Esophagus muscularis mucosa (tissue), 4 donors: ENCODE measurements at places on chromosomes 2 and 18. TPM values are rescaled to one million over a fixed set of nuclear protein-coding genes. Genes with fewer than 3 reads are reported as not detected.

DNA sequence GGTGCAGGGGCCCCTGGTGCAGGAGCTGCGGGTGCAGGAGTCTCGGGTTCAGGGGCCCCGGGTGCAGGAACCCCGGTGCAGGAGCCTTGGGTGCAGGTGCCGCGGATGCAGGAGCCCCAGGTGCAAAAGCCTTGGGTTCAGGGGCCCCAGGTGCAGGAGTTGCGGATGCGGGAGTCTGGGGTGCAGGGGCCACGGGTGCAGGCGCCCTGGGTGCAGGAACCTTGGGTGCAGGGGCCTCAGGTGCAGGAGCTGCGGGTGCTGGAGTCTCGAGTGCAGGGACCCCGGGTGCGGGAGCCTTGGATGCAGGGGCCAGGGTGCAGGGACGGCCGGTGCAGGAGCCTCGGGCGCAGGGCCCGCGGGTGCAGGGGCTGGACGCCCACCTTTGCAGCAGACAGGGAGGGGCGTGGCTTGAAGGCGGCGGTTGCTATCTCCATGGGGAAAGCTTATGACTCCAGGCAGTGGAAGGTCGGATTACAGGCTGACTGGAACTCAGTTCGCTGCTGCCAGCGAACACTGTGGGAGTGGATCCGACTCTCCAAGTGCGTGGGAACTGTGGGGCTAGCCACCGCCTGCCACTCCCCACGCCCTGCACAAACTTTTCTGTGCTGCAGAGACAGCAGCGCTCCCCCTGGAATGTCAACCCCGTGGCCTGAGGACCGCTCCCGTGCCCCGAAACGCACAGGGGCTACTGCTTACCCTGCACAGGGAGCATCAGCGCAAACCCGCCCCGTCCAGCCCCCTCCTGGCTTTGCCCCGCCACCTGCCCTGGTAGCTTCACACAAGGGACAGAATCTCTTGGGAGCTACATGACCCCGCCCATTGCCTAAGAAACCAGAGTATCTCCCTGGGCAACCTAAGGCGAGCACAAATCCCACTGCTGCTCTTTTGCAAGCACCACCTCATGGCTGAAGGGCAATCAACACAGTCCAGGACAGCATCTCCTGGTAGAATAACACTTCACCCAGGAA, 40.3 kb downstream of the COPS9 start:
- no peak for DNase-seq

GRCh38 chr2:98608962-98609604, 694 bp downstream of the UNC50 start:
- no peak for DNase-seq

GRCh38 chr2:153059338-153060052, 341.1 kb downstream of the ARL6IP6 start:
- no peak for DNase-seq

GRCh38 chr2:257429-257828, 6.4 kb downstream of the SH3YL1 start:
- DNase-seq: no peak

DNA sequence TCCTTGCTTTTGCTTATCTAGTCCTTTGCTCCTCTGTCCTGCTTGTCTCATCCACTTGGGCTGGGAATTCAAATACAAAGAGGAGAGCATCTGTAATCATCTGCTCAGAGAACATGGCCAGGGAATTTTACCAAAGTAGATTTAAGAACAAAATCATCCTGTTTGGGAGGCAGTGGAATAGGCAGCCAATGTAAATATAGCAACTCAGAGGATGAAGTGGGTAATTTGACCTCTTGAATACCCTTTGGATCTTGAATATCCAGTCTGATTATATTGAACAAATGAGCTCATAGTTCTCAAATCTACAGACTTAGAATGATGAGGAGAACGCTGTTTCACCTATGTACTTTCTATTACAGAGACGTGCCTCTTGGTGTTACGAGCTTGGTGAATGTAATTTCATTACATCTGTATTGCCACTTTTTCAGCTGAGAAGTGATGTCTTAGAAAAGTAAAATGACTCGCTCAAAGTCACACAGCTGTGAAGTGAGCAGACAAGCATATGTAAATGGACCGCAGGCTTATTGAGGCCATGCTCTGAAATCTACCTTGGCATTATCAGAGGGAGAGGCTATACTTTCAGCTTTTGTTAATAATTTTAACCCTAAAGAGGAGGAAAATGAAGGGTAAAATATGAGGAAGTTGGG, 266.3 kb downstream of the MTX2 start:
- no peak for DNase-seq

DNA sequence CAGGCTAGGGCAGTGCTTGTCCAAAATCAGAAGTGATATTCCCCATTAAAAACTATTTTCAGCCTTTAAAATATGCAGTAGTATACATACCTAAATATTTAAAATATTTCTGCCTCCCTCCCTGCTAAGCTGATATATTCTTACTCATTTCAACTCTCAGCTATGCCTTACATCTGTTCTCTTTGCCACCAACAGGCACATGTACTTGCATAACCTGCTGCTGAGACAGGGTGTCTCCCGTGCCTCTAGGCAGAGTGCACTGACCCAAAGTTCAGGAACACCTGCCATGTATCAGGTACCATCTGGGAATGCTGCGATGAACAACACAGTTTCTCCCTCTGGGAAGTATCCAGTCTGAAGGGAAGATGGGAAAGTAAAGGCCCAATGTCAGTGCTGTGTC, 91.7 kb downstream of the STK39 start:
- peak; percentile 57 for DNase-seq

DNA sequence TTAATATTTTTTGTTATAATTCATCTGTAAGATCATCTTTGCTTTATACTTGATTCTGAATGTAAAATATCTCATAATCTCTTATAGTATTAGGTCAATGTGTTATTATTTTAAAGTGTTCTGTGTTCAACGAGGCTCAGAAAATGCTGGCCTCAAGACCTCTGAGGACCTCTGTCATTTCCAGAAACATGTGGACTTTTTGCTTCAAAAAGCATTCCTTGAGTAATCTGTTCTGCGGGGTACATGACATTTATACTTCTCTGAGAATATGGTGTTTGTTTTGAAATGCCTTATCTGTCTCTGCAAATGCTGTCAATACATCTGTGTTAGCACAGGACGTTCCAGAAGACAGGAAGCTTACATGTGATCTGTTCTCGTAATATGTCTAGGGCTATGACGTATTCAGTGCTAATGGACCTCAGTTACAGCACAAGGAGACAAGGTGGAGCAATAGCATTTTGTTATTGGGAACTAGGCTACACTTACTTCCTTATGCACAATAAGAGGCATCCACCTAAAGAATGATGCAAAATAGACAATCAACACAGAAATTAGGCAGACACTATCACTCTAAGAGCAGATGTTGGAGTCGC, 37.6 kb upstream of the IL1RL1 start:
- DNase-seq: no peak

GRCh38 chr18:11323359-11323819, 174.0 kb upstream of the PIEZO2 start:
- DNase-seq: no peak

DNA sequence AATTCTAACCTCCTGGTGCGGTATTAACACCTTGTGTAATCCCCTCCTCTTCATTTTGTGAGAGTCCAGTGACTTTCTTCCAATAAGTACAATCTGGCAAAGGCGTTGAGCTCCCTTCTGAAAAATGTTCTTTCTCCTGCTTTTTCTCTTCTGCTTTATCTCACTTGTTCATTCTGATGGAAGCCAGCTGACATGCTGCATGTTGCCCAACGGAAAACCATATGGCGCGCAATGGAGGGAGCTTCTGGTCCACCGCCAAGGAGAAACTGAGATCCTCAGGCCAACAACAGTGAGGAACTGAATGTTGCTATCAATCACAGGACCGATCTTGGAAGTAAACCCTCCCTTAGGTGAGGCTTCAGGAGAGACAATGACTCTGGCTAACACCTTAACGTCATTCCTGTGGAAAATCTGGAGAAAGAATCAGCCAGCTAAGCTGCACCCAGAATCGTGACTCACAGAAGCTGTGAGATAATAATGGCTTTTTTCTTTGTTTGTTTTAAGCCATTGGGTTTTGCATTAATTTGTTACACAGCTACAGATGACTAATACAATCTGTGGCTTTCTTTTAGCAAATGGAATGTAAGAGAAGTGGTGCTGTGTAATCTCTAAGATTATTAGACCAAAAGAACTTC, 1323.9 kb upstream of the DDX18 start:
- DNase-seq: no peak

DNA sequence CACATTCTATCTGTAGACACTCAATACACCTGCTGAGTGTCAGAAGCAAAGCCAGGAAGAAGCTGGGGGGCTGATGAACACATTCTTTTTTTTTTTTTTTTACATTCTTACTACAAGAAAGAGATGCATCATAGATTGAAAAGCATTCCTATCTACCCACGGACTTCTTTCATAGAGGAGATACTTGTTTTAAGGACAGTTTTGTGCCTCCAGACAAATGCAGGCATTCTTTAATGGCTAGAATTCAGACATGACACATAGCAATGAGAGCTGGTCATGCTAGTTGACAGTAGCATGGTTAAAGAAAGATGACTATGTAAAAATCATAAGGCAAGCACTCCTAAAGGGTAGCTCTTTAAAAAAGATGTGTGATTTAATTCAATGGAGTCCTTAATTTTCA, 110.2 kb downstream of the EPHA4 start:
- DNase-seq: no peak

- DNase-seq: no peak
Measured at GRCh38 chr2:65937379-65938160, 497.4 kb upstream of the MEIS1 start.

DNA sequence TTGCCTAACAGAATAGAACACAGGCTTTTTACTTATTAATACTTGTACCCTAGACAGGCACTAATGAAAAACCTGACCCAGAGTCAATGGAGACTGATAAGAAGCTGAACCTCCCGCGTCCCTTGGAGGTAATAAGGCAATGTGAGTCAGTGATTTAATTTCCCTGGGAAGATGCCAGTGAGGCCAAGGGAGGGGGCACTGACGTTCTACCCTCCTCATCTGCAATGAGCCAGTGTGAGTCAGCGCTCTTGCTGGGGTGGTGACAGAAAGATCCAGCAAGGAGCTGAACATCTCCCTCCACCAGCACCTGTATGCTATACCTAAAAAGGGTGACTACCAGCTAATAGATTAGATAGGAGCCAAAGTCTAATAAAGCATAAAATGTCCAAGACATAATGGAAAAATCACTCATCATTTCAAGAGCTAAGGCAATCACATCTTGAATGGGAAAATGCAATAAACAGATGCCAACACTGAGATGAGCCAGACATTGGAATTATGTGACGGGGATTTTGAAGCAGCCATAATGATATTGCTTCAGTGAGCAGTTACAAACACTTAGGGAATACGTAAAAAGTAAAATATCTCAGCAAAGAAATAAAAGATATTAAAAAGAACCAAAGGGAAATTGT, 116.9 kb downstream of the TPGS2 start:
- DNase-seq: no peak

- DNase-seq: no peak
Measured at GRCh38 chr2:180356676-180357075, 349.6 kb upstream of the CWC22 start.

DNA sequence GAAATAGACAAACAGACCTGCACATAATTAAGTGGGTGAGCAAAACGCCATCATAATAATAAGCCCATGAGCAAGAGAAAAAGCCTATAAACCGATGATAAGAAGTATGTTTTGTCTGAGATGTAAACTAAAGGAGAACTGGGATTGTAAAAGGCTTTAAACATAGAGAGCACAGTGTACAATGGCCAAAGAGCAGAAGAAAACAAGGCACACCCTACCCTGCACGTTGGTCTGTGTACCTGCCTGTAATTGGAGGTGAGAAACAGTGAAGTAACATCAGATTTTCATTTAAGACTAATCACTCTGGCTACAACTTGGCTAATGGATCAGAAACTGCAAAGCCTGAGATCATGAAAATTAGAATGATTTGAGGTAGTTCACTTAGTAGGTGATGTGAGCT, 1094.7 kb upstream of the GYPC start:
- no peak for DNase-seq

GRCh38 chr2:84427235-84428138, 31.6 kb downstream of the SUCLG1 start:
- DNase-seq: no peak

DNA sequence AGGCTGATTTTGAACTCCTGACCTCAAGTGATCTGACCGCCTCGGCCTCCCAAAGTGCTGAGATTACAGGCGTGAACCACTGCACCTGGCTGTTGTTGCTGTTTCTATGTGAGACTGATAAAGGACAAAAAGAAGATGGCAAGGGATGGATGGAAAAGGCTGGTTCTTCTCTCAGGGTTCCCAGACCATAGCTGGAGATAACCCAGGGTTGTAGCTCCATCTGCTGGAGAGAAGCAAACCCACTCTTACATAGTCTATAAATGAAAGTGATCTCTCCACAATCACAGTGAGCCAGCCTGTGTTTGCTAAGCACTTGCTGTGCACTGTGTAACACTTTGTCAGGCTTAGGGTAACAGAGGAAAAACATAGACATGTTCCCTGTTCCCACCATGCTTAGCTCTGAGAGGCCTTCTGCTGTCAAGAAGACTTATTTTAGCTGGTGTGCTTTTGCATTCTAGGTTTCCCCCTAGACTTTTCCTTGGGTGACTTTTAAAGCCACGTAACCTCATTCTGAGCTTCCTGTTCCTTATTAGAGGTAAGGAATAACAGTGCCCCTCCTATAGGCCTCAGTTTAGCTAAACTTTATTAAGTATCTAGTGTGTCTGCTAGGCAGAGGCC, 49.7 kb downstream of the LIMS1 start:
- DNase-seq: no peak

- DNase-seq: no peak
Measured at GRCh38 chr2:74206180-74206688, 7.8 kb downstream of the MTHFD2 start.

DNA sequence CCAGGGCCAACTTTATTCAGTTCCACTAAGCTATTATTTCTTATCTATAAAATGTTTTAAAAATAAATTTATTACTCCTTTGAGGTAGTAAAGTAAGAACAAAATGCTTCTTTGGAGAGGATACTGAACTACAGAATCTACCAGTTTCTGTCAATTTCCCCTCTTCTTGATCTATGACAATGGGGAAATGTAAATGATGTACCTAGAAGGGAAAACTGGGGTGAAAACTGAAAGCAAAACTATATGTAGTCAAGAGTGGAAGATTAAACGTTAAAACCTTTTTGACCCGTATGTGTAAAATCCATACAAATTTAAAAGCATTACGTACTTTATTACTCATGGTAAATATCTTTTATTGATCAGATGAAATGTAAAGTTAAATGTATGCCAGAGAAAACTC, 1287.8 kb upstream of the TMEFF2 start:
- no peak for DNase-seq

DNA sequence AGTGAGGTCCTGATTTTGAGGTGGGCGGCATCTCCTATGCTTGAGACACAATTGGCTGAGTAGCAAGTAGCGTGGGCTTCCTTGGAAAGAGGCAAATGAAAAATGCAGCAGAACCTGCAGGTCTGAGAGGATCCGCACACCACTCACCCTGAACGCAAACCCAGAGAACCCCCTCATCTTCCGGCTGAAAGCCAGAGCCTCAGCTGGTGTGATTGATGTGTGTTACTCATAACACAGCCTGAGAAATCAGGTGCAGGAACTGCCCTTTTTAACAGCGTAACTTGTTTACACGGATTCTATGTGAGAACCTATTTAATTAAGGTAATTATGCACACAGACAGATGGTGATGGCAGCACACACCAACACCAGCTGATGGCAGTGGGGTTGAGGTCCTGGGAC, 123.4 kb downstream of the MRO start:
- no peak for DNase-seq

Gene SLC30A3
- total RNA-seq: not detected

Gene GPBAR1
- total RNA-seq: 3.5 TPM

Gene HAUS1
- total RNA-seq: 32.8 TPM

Gene CRYBA2
- not detected for total RNA-seq

Gene CYS1
- 56.4 TPM for total RNA-seq

Gene SCN2A
- total RNA-seq: 0.11 TPM

Gene ARHGAP15
- 5.4 TPM for total RNA-seq
